T-helper 9 cell (primary cell): ENCODE measurements at places on chromosomes 11 and 22.
A peak's percentile ranks its signal among the peaks of the same experiment; 100 is the strongest.

GRCh38 chr11:90197377-90197776, 25.5 kb downstream of the CHORDC1 start:
- DNase-seq, result no peak

DNA sequence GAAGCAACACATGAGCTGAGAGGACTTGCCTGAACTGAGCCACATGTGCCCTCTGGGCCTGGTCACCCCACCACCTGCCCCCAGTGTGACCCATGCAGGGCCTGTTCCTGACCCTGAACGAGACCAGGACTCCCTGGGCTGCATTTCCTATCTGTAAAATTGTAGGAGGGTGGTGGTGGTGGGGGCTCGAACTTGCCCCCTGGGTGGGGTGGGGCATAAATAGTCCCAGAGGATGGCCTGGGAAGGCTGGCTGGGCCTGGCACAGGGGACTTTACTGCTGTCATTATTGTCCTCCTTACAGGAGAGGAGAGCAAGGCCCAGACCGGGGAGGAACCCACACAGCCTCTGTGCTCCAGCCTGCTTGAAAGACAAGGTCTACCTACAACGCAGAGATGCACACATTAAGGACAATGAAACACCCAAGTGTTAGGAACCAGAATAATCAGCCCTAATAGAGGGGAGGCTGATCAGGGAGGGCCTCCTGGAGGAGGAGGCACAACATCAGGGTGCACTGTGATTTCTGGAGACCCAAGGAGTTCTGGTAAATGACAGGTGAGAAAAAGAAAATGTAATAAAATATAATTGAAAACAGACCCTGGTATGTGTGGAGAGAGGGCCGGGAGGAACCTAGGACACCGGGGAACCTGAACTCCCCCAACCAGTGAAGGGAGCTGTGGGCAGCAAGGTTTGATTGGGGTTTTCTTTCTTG, 2.8 kb upstream of the AIFM3 start:
- no peak for DNase-seq

GRCh38 chr11:121257976-121258375, 34.6 kb upstream of the SC5D start:
- DNase-seq, result no peak

DNA sequence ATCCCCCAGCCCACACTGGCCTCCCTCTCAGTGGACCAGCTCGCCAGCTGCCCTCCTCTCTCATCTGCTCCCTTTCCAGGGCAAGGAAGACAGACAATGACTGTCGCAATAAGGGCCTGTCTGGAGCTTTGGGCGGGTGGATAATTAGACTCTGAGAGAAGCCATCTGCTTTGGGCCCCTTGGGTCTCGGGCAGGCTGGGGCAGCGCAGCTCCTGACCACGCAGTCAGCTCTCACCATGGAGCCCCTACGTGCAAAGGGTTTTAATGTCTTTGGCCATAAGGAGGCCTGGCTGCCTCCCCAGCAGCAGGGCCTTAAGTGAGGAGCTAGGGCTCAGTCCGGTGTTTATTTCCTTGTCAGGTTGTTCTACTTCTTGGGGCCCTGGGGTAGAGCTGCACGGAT, 153.9 kb downstream of the CHST1 start:
- no peak for DNase-seq

DNA sequence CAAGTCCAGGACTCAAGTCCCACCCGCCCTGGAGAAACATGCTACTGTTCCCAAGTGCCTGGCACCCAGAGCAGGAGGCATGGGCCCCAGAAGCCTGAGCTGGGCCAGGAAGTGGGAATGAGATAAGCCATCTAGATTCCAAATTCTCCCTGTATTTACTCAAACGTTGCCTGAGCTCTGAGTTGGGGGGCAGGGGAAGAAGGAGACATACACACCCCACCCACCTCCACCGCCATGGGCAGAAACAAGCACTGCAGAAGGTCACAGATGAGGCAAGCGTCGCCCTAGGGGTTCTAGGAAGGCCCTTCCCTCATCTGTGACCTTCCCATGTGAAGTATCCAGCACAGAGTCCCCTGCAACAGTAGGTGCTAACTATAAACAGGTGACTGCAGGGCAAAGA, 54.0 kb downstream of the PLEKHA7 start:
- DNase-seq, result no peak

DNA sequence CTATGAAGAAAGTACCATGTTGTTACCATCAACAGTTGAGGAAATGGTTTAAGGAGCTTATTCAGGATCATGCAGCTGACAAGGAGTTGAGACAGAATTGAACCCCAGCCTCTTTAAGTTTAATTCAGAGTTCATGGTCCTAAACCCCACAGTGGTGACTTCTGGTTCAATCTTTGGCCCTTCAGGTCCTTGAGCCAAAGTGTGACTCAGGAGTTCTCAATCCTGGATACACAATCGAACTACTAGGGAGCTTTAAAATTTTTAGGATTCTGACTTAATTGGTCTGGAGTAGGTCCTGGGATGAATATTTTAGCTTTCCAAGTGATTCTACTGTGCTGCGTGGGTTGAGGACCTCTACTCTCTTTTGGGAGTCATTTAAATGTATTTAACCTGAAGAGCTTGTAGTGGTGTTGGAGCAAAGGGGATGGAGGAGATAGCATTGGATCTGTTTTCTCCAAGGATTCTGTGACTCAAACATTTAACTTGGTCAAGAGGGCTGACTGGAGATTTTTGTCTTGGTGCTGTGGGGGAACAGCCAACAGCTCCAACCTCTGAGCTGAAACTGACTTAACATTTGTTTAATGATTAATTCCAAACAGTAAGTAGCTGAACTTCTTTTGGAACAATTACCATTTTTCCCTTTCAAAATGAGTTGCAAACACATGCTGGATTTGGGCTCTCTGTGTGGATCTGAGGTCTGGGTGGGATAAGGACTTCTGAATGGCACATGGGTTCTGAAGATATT, 80.1 kb downstream of the INSC start:
- no peak for DNase-seq

GRCh38 chr11:90840071-90840470, 617.2 kb upstream of the CHORDC1 start:
- no peak for DNase-seq

DNA sequence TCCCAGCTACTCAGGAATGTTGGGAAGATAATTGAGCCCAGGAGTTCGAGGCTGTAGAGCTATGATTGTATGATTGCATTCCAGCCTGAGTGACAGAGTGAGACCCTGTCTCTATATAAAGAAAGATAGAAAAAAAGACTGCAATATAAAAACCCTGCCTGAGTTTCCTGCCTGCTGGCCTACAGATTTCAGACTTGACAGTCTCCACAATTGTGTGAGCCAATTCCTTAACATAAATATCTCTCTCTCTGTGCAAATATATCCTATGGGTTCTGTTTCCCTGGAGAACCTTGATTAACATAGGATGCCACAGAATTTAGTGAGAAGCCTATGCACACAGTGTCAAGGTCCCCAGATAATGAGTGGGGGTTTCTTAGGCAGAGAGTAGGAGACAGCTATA, 32.5 kb upstream of the ZBTB44 start:
- no peak for DNase-seq

- DNase-seq, result no peak
These were observed 1471.6 kb downstream of the TBC1D22A start for GRCh38 chr22:48234011-48234410.

- no peak for DNase-seq
These were observed 64.9 kb downstream of the SPECC1L start for GRCh38 chr22:24335496-24335895.

- DNase-seq, result no peak
These were observed 55.5 kb downstream of the SIK3 start for GRCh38 chr11:117042689-117043088.

DNA sequence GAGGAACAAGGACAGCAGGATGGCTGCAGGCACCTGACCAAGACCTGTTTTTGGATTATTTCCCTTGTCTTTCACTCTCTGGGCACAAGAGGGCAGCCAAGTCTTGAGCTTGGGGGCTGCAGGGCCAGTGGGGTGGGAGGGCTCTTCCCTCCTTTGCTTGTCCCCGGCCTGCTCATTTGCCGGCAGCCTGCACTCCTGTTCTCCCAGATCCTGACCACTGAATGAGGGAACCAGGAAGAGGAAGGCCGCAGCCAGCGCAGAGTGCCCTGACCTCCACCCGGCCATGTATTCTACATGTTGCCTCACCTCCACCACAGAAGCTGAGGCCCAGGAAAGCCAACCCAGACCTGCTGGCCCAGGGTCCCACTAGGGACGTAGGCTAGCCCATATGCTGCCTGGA, 15.5 kb upstream of the NNMT start:
- DNase-seq, result no peak

GRCh38 chr22:37822079-37822833, 926 bp upstream of the GALR3 start:
- DNase-seq, result no peak

- DNase-seq, result no peak
These were observed 37.1 kb downstream of the RELT start for GRCh38 chr11:73413256-73413655.

GRCh38 chr11:41459465-41460401, at the start of gene LRRC4C:
Gene LRRC4C, minus strand, starts transcription at chr11:41459652.
- no peak for DNase-seq

DNA sequence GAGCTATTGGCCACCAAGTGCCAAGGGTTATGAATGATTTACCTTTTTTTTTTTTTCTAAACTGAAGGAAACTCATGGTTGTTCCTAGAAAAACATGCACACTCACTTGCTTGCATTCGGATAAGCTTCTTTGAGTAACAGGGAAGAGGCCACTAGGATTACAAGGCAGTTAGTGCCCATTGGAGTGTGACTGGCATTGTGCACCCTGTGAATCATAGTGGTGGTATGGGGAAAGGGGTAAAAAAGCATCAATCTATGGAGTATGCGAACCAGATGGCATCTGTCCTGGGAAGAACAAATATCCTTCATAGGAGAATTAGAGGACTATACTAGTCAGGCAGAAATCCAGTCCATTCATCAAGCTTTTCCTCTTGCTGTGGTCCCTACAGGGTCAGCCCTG, 24.2 kb downstream of the CD44 start:
- no peak for DNase-seq

DNA sequence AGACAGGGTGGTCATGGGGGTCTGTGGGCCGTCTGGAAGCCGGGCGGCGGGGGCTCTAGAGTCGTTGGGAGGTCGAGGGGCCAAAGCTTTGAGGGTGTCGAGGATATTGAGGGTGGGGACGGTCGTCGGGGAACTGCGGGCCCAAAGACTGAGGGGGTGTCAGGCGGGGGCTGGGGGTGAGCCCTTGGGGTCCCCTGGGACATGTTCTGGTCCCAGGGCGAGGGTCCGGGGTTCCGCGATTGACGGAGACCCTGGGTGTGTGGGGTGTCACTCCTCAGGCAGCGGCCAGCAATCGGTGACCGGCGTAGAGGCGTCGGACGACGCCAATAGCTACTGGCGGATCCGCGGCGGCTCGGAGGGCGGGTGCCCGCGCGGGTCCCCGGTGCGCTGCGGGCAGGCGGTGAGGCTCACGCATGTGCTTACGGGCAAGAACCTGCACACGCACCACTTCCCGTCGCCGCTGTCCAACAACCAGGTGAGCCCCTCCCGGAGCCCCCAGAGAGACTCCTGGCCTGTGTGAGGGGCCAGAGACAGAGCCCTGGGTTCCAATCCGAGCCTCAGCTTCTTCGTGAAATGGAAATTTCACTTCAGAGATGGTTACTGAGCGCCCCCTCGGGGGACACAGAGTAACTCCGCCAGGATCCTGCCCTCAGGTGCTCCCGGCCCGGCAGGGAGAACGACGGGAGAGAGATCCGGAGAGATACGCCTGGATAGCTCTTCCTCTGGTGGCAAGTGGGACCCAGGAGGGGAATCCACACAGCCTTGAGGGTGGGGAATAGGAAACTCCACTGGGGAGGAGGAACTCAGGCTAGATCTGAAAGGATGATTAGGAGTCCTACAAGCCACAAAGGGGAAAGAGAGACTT, 714 bp downstream of the SDF2L1 start:
- peak; percentile 36 for DNase-seq

DNA sequence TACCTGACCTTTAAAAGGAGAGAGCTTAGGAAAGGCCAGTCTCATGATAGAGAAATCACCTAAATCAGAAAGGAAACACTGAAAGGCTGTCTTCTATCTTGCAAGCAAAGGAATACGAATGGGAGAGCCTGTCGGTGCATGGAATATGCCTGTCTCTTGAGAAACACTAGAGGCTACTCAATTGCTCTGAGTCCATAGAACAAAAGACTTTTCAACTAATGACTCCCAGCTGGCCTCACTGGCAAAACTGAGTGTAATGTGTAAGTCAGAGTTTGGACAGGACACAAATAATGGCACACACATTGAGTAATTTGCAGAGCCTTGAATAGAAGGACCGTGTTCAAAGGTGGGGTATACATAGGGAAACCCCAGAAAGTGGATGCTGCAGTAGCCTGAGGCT, 171.0 kb upstream of the ARHGAP20 start:
- no peak for DNase-seq

DNA sequence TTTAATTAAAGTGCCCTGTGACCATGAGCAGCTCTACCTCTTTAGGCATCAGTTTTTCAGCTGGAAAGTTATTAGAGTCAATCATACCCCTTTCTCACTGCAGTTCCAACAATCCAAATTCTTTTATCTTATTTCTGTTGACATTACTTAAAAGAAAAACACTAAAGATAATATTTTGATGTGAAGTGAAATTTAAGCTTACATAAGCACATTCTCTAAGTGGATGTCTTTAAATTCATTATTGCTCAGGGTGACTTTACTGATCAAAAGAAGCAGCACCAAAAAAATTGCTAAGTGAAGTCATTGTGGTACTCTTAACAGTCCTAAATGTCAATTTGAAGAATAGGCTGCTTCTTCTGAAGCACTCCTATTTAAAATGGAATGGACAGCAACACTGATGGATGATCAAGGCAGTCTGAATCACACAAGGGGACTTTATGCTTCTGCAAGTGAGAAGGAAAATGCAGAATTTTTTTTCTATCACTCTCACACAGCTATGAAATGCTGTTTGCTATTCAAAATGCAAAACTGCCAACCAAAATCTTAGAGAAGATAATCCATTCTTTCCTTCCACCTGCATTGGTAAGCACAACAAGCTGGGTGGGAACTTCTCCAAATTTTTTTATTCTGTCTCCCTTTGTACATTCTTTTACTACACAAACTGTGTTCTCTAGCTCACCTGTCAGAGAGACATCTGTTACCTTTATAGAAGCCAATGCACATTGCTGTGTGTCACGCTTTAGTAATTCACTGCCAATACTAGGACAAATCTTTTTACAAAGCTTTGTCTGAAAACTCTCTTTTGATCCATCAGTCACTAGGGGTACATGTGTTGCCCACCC, 179.9 kb downstream of the GRIA4 start:
- no peak for DNase-seq

DNA sequence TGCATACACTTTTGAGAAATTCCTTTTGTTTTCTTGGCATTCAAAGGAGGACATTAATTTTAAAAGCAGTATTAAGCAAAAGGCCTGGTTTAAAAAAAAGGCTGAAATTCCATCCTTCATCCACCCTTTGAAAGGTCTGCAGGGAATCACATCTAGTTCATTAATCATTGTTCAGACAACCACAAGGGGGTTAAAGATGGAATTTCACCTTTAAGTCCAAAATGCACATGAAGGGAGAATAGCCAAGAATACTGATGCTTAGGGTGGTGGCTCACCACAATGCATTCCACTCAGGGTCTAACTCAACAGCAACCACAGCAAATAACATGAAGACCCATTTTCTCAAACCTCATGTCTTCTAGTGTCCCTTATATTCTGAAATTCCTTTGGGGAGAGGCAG, 256.9 kb downstream of the CADM1 start:
- DNase-seq, result no peak

DNA sequence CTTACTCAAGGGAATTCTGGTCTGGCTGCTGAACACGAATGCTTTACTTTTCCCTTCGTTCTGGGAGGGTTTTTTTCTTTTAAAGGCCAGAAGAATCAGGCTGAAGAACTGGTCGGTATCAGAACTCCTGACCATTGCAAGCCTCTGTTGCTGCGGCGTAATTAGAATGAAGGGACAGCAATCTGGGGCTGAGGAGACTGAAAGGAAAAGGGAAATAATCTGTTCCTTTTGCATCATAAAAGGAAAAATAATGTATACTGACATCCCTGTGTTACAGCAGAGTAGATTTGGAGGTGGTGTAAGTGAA, 670 bp downstream of the SC5D start:
- DNase-seq, result no peak
